ENCODE measurements at places on chromosomes 4 and X.
A peak's percentile ranks its signal among the peaks of the same experiment; 100 is the strongest.

- no peak for DNase-seq
Measured at GRCh38 chr4:173381610-173382009, 10.9 kb downstream of the SAP30 start.

DNA sequence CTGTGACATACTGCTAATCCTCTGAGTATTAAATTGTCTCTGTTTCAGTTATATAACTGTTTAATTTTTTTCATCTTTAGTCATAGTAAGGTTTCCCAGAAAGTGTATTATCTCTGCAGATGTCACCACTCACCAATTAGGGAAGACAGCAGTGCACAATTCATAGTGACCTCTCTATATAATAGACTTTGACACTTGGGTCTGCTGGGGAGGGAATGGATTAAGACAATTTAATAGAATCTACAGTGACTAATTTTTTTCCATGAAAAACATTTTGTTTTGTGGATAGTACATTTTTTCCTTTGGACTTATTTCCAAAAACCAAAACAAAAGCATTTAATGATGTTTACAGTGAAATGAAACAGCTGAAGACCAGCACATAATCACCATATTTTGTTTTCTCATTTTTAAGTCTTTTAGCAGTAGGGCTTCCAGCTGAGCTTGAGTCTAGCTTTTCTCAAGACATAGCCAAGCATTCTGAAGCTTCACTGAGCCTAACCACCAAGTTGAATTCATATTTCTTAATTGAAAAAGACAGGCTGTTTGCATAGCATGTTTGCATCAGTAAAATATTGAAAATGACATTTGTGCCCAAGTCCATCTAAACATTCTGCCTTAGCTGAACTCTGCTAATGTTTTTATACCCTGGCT is 69.5 kb downstream of the PCDH19 start:
- DNase-seq = no peak

DNA sequence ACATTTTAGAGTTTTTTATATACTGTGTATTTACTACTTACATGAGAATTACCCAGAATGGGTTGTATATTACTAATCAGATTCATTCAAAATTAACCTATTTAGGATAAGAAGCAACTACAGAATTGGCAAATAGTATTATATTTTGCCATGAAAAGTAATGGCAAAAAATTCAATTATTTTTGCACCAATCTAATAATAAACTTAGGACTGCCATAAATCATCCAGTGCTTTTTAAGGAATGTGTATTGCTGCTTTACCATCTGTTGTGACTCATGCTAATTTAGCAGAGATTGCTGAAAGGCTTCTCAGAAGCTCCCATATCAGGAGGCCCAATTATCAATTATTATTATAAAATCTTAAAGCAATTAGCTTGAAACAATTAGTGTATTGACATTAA is 24.0 kb downstream of the NPY2R start:
- no peak for DNase-seq

GRCh38 chr4:94933799-94934198 is 176.0 kb downstream of the BMPR1B start:
- DNase-seq = no peak

DNA sequence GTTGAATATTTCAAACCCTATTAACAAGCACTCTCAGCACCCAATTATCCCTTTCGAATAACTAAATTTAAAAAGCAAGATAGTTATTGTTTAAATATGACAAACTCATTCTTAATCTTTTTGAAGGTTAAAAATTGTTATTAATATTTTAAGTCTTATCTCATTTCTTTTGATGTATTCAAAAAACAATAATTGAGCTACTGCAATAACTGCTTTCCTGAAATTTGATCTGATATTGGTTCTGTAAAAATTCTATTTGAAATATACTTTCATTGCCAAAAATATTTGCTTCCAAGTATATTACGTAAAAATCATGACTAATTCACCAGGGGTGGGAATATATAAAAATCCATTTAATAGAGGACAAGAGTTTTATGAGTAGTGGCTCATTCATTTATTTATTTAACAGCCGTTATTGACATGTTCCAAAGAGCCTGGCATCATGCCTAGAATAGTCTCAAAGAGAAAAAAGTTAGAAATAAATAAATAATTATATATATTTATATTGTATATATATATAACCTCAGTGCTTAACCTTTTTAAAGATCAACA is 34.4 kb downstream of the GLRA3 start:
- DNase-seq = no peak

DNA sequence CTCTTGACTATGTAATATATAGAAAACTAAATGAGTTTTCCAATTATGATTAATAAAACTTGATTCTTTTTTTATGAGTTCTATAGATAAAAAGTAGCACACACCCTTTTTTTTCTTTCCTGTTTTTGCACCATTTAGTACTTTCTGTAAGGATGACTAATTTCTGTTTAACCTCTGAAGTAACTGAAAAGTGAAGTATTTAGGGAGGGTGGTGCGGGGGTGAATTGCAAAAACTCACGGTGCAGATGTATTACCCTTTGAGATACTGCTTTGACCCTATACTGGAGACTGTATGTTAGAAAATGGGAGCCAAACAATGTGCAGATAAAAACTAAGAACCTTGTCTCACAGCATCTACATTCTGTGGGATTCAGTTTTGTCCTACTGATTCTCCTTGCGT is 471.6 kb downstream of the DTHD1 start:
- no peak for DNase-seq

DNA sequence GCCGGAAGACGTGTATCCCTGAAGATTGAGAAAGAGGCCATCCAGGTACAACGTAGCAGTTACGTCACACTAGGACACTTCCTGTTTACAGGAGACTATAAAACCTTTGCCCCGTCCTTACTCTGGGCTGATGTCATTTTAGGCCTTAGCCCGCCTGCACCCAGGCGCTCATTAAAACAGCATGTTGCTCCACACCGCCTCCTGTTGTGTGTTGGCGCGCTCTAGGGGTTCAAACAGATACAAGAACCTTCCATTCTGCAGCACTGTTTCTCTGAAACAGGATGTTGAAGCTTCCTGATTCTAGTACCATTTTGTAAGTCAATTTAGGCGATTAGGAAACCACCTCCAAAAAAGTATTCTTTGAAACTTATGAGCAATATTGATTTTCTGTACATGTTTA is 722.1 kb downstream of the PCDH7 start:
- no peak for DNase-seq

- no peak for DNase-seq
Measured at GRCh38 chr4:139568206-139568955, 12.4 kb upstream of the SETD7 start.

- peak; percentile 58 for DNase-seq
Measured at GRCh38 chrX:138858438-138858837, 146.9 kb upstream of the FGF13 start.

- DNase-seq = no peak
Measured at GRCh38 chr4:57333684-57334083, 223.5 kb upstream of the IGFBP7 start.

All from COLO829 (cell line).